ENCODE measurements at places on chromosomes 1 and 21. TPM values are rescaled to one million over a fixed set of nuclear protein-coding genes. Genes with fewer than 3 reads are reported as not detected.

- DNase-seq: no peak
Measured at GRCh38 chr1:190963321-190963720, 485.7 kb upstream of the BRINP3 start.

The GPR61 gene
- total RNA-seq: not detected

The CLCNKA gene
- total RNA-seq: not detected

- DNase-seq: no peak
Measured at GRCh38 chr1:74222701-74223100, 12.5 kb upstream of the TNNI3K start.

- no peak for DNase-seq
Measured at GRCh38 chr1:205989786-205990185, 13.4 kb downstream of the RAB7B start.

DNA sequence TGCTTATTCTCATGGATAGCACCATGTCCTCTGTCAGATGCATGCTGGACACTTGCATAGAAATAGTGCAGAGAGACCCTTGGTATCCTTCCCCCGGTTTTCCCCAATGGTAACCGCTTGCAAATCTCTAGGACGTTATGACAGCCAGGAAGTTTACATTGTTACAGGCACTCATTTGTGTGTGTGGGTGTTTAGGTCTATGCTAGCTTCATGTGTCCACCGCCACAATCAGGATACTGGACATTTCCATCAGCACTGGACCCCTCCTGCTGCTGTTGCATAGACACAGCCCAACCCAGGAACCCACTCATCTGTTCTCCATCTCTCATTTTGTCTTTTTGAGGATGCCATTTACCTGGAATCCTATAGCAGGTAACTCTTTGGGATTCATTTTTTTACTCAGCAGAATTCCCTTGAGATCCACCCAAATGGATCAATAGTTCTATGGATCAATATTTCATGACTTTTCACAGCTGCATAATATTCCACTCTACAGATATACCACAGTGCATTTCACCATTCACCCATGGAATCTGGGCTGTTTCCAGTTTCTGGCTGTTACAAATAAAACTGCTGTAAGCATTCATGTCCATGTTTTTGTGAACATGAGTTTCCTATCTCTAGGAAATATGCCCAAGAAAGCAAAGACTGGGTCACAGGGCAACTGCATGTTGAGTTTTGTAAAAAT, 6.6 kb upstream of the WNT9A start:
- DNase-seq: no peak

The LMOD1 gene
- total RNA-seq: not detected

Data from CD4-positive, alpha-beta memory T cell (primary cell).